T-helper 9 cell (primary cell): ENCODE measurements at places on chromosomes 7 and 10.

DNA sequence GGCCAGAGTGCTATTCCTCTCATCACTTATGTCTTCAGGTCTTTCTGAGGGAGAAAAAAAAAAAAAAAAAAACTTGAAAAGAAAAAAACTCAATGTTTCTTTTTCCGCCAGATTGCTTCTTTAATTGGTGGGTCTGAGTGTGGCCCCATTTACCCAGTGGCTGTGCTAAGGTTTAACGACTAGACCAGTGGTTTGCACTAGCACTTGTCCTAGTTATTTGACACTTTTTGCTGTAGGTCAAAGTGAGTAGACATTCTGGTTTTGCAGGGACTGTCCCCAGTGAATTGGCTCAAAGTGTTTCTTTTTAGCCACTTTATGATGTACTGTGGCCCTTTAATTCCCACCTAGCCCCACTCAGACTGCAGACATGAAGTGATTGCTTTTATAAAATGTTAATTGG lies 273.3 kb downstream of the PTEN start:
- no peak for DNase-seq

DNA sequence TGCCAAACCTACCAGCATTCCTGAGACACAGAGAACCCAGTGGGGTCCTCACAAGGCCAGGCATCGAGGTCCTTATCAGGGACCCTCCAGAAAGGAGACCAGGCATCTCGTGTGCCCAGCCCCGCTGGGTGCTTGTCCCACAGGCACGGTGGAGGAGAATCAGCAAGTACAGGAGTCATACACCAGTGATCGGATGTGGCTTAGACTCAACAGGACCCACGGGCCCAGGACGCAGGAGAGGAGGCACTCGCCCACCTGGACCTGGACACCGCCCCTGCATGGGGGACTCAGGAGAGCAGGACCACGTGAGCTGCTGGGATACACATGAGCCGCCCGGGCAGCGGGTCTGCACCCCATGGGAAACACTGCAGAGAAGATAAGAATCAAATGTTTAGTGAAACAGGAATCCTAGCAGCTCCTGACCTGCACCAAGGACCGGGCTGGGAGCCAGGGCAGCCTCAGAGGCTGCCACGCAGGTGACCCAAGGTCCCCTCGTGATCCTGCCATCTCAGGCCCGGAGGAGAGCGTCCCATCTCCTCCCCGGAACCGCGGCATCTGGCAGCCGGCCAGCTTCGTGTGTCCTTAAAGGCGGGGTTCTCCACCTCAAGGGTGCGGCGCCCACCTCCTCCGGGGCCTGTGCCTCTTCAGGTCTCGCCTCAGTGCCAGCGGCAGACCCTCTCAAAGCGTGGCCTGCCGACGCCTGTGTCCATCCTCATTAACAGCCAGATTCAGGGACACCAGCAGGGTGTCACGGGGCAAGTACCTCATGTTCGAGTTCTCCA lies 59.2 kb downstream of the FOXL3 start:
- DNase-seq = no peak

DNA sequence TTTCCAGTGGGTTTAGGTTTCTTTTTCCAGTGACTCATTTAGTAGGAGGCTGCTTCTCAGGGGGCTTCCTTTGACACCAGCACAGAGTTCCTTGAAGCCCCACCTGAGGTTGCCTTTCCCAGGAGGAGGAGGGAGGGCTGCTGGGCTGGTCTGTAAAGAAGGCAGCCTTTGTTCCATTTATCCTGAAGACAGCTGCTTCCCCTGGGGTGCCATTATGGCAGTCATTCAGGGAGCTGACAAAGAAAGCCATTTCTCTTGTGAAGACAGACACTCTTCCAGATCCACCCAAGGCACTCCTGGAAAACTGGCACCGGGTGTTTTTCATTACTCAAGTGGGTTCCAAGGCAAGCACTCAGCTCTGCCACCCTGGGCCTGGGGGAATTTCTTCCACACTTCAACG lies 54.0 kb downstream of the MTURN start:
- DNase-seq = no peak

- no peak for DNase-seq
Measured at GRCh38 chr7:34740840-34741239, 82.8 kb downstream of the NPSR1 start.

GRCh38 chr7:99409192-99409572 lies 413 bp downstream of the BUD31 start:
- DNase-seq = no peak

DNA sequence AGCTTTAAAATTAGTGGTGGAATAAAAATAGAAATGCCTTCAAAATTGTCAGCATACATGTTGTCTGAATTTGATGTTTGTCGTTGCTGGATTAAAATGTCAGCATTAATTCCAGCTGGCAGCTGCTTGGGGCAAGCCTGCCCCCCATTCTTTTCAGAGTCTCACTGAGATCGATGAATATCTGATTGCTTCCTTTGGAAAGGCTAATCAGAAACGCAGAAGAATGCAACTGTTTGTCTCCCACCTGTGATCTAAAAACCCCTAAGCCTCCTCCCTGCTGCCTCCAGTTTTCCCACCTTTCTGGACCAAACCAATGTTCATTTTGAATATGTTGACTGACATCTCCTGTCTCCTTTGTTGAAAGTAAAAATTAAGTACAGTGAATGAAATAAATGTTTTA lies 27.9 kb upstream of the BNIP3 start:
- DNase-seq = no peak

DNA sequence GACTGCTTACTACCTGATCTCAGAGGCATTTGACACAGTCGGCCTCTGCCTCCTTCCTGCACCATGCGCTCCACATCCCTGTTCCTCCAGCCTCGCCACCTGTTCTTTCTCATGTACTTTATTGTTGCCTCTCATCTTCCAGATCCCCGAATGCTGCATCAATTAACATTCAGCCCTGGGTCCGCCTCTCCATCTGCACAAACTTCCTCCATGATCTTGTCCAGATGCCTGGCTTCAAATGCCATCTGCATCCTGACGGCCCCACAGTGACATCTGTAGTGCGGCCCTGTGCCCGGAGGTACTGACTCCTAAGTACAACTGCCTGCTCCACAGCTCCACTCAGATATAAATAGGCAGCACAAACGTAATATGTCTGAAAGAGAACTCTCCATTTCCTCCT lies 51.2 kb upstream of the STK17A start:
- DNase-seq = no peak

DNA sequence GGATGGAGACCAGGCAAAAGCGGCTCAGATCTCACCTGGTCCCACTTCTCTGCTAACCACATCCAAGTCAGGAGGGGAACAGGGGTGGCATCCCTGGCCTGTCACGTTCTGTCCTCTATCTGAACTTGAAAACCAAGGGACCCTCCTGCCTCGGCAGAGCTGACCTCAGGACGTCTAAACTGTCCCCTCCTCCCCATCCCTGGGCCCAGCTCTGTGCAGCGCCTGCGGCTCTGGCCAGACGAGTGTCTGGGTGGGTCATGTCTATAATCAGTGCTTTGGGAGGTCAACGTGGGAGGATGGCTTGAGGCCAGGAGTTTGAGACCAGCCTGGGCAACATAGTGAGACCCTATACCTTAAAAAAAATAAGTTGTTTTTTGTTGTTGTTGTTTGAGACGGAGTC lies 70.0 kb upstream of the ZNF479 start:
- no peak for DNase-seq

- DNase-seq = no peak
Measured at GRCh38 chr7:154591544-154591943, 411.4 kb downstream of the PAXIP1 start.

- DNase-seq = no peak
Measured at GRCh38 chr7:81611040-81611439, 158.8 kb downstream of the HGF start.

DNA sequence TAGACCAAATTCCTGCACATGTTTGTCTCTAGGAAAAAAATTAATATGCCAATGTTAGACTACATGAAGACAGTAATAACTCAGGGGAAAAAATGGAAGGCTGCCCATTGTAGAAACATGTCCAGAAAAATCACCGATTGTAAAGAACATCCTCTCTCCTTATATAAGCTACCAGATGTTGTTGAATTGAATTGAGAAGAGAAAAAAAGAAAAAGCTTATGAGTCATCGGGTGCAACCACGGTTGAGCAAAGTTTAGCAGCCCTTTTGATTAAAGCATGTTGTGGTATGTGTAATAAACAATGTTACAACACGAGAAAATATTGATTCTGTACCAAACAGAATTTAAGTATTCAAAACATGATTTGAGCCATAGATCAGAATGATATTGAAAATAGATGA lies 102.3 kb upstream of the ARHGAP21 start:
- no peak for DNase-seq

DNA sequence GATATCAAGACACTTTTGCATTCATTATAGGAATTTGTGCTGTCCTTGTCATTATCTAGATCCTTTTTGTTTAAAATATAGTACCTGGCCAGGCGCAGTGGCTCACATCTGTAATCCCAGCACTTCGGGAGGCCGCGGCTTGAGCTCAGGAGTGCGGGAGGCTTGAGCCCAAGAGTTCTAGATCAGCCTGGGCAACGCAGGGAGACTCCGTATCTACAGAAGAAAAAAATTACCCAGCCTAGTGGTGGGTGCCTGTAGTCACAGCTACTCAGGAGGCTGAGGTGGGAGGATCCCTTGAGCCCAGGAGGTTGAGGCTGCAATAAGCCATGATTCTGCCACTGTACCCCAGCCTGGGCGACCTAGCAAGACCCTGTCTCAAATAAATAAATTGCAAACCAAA lies 621 bp upstream of the MORN4 start:
- DNase-seq = no peak

DNA sequence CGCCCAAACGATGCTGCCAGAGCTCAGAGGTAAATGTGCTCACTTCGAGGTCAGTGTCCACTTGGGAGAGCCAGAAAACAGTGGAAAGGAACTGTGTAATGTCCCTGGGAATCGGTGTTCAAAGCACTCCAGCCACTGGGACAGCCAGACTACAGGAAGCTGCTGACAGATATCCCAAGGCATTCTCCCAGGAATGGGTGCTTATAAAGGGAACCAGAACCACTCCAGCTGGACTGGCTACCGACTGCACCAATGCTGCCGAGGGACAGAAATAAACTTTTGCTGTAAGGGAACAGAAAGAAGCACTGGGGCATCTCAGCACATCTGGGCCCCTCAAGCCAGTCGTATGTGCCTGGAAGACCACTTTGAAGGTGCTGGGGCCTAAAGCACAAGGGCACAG lies 76.7 kb downstream of the ATXN7L1 start:
- no peak for DNase-seq

DNA sequence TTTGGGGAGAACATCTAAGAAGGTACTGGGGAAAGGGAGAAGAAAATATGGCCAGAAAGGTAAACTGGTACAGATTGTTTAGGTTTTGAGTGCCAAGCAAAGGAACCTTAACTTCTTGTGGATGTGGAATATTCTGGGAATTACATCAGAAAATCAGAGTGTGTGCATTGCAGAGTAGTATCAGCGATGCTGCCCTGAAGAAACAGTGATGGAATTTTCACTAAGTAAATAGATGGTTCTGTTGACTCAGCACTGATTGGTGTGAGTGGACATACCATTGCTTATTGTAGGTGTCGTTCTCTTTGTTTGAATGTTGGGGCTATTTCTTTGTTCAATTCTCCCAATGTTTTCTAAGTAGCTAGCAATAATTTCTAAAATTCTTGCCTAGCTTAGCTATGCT lies 24.4 kb upstream of the AKR1B1 start:
- DNase-seq = no peak

DNA sequence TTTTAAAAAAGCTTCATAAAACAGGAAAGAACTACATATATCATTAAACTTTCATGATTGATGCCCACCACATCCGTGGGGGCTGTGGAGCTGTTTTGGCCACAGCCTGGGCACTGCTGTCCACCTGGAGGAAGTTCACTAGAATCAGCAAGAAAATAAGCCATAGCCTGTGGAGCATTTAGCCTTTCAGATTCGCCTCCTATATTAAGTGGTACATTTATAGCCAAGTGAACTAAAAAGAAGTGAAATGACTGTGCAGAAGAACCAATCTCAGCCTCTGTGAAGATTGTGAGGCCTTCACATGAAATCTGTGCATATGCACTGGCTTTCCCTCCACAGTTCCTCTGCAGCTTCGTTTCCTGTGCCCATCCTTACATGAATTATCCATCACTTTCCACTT lies 23.5 kb downstream of the WNT16 start:
- DNase-seq = no peak

DNA sequence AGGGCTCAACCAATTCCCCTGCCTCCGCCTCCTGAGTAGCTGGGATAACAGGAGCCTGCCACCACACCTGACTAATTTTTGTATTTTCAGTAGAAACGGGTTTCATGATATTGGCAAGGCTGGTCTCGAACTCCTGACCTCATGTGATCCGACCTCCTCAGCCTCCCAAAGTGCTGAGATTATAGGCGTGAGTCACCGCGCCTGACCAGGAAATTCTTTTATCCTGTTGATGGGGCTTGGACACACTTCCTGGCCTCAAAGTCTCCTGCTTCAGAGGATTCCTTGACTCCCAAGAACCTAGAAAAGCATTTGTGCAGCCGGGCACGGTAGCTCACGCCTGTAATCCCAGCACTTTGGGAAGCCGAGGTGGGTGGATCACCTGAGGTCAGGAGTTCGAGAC lies 16.2 kb downstream of the ZNF425 start:
- DNase-seq = no peak

- DNase-seq = no peak
Measured at GRCh38 chr10:28837613-28838390, 160.5 kb downstream of the BAMBI start.

- DNase-seq = no peak
Measured at GRCh38 chr10:15238555-15239335, 70.3 kb upstream of the NMT2 start.

DNA sequence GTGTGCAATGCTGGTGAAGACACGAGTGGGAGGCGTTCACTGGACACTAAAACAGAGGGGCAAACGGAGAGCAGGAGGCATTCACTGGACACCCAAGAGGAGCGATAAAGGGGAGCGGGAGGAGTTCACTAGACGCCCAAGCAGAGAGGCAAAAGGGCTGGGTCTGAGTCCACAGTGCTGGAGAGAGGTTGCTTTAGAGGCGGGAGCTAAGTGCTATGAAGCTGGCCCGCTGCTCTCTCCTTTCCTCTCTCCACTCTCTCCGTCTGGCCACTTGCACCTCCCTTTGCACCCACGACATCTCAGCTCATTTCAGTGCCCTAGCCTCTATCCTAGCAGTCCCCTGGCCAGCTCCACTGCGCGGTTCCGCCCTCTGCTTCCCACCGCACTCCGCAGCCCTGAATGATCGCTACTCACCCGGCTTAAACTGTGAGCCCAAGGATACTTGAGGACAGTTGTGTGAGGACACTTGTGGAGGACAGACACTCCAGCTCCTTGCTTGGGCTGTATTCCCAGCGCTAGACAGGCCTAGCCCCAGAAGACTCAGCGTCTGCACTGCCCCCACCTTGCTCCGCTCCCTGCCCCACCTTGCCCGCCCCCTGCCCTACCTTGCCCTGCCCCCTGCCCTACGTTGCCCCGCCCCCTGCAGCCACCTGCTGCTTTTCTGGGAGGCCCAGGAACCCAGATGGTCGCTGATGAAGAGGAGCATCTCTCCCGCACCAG lies 78.8 kb upstream of the CPXM2 start:
- DNase-seq = no peak

DNA sequence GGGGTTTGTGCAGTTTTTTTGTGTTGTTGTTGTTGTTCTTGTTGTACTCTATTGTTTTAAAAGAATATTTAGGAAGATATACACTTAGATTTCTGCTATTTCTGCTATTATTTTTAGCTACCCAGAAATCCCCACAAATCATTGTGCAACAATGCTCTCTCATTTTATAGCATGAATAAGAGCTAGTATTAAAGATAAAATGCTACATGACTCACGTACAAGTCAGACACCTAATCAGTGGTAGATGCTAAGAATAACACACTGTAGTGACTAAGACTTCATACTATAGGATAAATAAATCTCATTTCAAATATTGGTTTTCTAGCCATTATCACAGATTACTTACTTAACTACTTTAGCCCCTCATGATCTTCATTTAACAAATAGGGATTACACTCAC lies 920.5 kb downstream of the KCNMA1 start:
- no peak for DNase-seq
